Midbrain (tissue), 1 donor: ENCODE measurements at places on chromosomes 1 and 21.

DNA sequence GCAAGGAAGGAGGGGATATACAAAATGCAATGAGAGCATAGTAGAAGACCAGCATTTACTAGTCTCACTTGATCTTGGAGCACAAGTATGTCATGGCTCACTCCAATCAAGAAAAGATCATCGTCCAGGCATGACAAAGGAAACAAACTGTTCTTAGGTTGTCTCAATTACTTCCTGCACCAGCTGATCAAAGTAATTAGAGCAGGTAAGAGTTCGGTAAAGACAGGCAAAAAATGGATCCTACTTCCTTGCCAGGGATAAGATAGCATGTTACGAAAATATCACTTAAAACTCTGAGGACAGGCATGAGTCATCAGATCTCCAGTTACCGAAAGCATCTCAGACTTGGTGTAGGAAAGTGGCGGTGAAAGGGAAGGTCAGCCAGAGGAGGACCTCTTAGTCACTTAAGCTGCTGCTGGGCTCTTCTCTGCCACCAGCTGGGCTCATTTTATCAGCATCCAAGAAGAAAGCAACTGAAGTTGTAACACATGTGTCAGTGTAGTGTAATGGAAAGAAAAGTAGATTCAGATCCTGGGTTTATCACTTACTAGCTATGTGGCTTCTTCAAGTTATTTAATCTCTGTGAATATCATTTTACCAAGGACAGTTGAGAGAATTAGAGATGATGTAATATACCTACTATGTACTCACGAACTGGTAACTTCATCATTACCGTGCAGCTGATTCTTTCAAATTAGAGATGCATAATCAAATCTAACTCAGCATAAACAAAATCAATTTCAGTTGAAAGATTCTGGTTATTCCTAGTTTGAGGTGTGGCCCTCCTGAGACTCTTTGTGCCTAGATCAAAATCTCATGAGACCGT, 46.8 kb downstream of the XCL1 start:
- DNase-seq, result no peak

- no peak for DNase-seq
Measured at GRCh38 chr21:18954441-18954844, 550.9 kb upstream of the TMPRSS15 start.

DNA sequence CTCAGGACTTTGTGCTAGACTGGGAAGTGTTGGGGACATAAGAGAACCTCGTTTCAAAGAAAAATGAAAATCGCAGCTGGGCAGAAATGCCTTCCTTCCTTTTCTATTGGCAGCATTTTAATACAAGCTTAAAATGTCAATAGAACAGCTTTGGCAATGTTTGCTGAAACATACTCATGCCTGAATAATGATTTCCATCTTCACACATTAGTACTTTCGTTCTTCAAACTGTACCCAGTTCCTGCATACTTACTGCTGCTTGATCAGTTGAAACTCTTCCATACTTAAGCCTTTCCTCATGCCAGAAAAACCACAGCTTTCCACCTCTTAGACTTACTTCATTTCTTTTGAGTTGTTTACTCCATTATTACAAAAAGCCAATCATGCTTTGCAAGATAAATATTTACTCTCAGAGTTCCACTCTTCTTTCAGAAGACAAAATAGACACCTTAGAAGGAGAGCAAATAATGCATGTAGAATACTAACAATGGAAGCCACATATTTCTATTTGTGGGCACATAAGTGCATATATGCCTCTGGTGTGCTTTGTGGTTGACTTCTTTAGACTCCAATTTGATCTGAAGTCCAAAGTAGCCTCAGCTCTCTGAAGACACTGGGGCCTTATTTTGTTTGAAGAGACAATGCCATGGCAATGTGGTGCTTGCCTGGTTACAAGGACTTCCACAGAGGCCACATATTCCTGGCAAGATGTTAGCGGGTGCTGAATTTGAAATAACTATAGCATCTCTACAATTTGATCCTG, 22.7 kb upstream of the CD55 start:
- DNase-seq, result no peak

- peak; percentile 53 for DNase-seq
Measured at GRCh38 chr1:96722958-96723357, 1.4 kb downstream of the PTBP2 start.

DNA sequence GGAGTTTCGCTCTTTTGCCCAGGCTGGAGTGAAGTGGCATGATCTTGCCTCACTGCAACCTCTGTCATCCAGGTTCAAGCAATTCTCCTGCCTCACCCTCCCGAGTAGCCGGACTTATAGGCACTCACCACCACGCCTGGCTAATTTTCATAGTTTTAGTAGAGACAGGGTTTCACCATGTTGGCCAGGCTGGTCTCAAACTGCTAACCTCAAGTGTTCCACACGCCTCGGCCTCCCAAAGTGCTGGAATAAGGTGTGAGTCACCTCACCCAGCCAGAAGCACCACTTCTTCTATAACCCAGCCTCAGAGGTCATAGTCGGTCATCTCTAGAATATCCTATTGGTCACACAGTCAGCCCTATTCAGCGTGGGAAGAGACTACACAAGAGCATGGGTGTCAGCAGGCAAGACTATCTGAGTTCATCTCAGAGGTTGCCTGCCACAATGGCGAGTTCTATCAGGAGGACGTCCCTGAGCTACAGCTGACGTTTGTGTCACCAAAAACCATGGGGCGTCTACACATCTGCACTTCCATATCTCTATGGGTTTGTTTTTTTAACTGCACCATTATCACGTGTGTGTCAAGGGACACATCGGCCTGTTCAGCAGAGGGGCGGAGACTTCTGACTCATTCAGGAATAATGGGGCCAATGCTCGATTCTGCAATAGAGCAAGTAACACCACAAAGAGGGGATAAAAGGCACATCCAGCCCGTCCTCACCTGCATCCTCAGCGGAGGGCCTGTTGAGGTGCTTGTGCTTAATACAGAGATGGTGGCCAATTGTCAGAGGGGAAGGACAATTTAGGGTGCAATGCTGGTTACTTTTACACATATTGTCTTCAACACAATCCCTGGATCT, 256.3 kb upstream of the IRF2BP2 start:
- no peak for DNase-seq

GRCh38 chr1:212700892-212701819, 1.5 kb upstream of the BATF3 start:
- DNase-seq, result peak; percentile 31

GRCh38 chr1:243341074-243341473, 85.2 kb downstream of the SDCCAG8 start:
- DNase-seq, result no peak

DNA sequence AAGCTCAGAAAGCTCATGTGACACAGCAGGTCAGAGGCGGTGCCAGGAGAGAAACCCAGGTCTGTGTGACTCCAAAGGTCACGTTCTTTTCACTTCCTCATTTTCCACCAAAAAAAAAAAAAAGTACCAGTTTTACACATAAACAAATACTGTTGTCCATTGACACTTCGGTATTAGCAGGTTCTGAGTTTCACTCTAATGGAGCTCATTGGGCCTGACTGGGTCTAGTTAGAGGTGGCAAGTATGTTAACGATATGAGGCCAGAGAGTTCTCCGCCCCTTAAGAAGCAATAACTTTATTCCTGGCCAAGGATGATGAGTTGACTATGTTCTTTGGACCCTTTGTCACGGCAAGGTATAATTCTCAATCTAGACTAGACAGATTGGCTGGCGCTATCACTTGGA, 30.0 kb upstream of the SDE2 start:
- no peak for DNase-seq

- no peak for DNase-seq
Measured at GRCh38 chr1:169527001-169527400, 41.3 kb upstream of the SLC19A2 start.

DNA sequence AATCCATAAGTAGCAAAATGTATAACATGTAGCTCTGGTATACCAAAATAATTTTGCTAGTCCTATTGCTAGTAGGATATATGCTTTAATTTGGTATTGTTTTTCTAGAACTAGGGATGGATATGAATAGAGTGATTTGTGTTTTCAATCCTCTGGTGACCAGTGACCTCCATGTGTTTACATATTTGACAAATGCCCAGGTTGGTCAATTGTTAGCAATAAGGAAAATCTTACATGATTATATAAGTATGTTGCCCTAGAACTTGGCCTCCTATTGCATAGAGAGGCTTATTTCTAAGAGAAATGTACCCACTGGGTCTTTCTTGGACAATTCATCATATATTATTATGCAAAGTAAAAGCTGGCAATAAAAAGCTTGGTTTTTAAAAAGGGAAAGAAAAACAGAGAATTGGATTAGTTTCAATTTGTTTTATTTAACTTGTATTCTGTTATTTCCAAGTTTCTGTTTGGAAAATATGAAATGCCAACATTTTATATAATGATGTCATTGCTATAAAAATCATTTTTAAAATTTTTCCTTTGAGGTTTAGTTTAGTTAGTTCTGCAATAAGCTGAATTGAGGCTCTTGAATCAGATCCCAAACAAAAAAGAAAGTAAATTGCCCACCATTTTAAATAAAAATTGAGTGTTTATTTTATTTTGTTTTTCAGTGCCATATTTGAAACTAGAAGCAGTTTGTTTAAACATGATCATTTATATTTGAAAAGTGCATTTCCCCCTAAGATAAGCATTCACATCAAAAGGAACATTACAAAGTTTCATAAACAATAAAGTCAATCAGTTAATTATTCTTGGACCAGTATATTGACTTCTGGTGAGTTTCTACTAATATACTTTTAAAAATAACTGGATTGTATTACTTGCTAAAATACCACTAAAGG, 210.9 kb downstream of the ZC3H11B start:
- no peak for DNase-seq

GRCh38 chr1:17365293-17365692, 6.7 kb upstream of the PADI6 start:
- DNase-seq, result no peak

- DNase-seq, result peak; percentile 79
Measured at GRCh38 chr21:39451332-39452206, at the start of gene SH3BGR. Gene SH3BGR (plus strand): TSS chr21:39451970. CDS start chr21:39452097, 127 bp downstream.

GRCh38 chr1:150302338-150302737, 8.7 kb downstream of the MRPS21 start:
- DNase-seq, result peak; percentile 75

GRCh38 chr1:59692591-59692990, 122.2 kb upstream of the HOOK1 start:
- DNase-seq, result no peak

GRCh38 chr1:247113094-247113497, 8.9 kb upstream of the ZNF669 start:
- DNase-seq, result no peak

GRCh38 chr1:155192346-155193274, 15.1 kb downstream of the THBS3 start:
- no peak for DNase-seq

GRCh38 chr1:118990513-118991152, 2.5 kb upstream of the TBX15 start:
- no peak for DNase-seq

DNA sequence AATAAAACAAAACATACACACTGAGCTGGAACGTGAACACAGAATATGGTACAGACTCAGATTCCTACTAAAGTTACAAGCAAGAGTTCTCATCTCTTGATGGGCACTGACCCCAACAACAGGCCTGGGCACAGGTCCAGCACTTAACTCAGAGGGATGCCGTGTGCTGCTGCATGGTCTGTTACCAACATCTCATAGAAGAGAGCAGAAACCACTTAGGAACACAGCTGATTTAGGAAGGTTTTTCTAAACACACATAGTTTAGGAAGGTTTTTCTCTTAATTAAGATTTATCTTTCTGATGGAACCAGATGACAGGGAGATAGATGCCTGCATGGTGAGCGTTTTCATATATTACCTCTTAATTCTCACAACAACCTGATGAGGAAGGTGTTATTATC, 1.5 kb downstream of the GCLM start:
- DNase-seq, result peak; percentile 2

GRCh38 chr1:210364479-210364878, 35.8 kb downstream of the HHAT start:
- peak; percentile 53 for DNase-seq

- DNase-seq, result no peak
Measured at GRCh38 chr1:20216574-20216973, 30.3 kb upstream of the PLA2G2C start.

DNA sequence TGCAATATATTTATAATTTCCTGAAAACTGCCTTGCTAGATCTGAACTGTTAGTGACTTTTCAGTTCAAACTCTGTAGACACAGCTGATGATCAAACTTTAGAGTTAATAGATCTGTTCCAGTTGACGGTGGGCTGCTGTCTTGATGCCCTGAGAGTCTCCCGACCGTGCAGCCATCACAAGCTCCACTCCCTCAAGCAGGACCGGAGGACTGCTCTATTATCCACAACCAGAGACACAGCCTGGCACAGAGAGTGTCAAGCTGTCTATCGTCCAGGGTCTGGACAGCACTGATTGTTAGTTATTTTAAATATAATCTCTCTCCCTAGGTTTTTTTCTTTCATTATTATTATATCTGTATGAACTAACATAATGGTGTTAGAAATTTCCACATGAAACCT, 8.0 kb downstream of the CHODL start:
- no peak for DNase-seq

DNA sequence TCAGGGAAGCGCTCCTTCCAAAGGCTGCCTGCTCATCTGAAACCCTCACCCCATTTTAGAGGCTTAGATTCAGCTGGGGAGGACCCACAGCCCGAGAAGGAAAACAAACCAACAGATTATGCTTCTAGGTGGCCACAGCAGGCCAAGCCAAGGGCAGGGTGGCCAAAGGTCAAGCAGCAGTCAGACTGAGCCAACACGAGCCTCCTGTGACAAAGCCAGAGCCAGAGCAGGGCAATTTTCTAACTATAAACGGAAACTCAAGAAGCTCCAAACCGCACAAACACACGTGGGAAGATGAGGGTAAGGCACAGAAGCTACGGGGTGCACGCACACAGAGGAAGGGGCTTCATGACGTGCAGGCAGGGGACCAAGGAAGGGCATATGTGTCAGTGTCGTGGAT, 64.1 kb downstream of the PLEKHA6 start:
- no peak for DNase-seq

GRCh38 chr1:66773227-66773626, 21.0 kb downstream of the DYNLT5 start:
- DNase-seq, result no peak

- no peak for DNase-seq
Measured at GRCh38 chr1:53294061-53294460, 33.8 kb downstream of the LRP8 start.

GRCh38 chr1:66831529-66832239, 30.6 kb upstream of the INSL5 start:
- DNase-seq, result no peak

GRCh38 chr1:87950369-87950768, 621.7 kb downstream of the LMO4 start:
- peak; percentile 51 for DNase-seq

GRCh38 chr1:211327346-211327921, 801 bp downstream of the TRAF5 start:
- no peak for DNase-seq

GRCh38 chr1:10237157-10237539, 26.8 kb downstream of the KIF1B start:
- DNase-seq, result no peak

DNA sequence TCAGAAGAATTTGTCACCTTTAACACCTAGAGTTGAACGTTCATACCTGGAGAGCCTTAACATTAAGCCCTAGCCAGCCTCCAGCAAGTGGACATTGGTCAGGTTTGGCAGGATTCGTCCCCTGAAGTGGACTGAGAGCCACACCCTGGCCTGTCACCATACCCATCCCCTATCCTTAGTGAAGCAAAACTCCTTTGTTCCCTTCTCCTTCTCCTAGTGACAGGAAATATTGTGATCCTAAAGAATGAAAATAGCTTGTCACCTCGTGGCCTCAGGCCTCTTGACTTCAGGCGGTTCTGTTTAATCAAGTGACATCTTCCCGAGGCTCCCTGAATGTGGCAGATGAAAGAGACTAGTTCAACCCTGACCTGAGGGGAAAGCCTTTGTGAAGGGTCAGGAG, 52.3 kb downstream of the UBE4B start:
- no peak for DNase-seq
